ENCODE measurements at places on chromosomes 1 and 21.
A peak's percentile ranks its signal among the peaks of the same experiment; 100 is the strongest.

GRCh38 chr1:89607156-89607555 lies 25.8 kb upstream of the LRRC8C start:
- no peak for DNase-seq

DNA sequence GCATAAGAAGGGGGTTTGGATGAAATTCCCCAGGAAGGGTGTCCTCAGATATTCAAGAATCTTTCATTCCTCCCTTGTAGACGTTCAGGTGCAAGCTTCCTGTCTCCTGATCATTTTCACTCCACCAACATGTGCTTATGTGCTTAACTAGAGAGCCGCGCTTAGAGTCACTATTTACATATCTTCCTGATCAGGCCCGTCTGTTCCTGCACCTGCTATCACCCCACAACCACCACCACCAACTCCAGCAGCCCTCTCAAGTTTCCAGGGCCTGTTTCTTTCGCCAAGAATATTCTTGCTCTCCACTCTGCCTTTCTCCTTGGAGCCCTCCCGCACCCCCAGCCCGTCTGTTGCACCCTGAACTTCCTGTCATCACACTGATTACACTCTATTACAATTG lies 113.4 kb downstream of the SPSB1 start:
- no peak for DNase-seq

DNA sequence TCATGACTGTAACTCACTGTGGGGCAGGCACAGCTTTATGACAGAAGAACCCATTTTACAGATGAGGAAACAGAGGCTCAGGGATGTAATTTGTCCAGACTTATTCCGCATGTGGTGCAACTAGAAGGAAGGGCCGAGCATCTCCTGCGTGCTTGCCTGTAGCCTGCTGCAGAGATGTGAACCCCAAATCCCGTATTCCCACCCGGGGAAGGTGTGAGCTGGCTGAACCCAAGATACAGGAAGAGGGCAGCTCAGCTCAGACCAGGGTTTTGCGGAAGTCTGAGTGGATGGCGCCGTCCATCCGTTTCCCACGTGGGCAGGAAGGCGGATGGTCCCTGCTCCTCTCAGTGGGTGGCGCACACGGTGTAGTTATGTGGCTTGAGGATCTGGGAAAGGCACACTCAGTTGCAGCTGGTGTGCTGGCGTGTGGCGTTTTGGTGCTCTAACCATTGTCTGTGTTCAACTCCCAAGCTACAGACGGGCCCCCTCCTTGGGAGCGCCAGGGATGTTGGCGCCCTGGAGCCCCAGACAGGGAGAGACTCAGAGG lies 1.2 kb downstream of the CROCC start:
- DNase-seq = no peak

- DNase-seq = no peak
Observed at GRCh38 chr1:30812076-30812475, 54.5 kb upstream of the LAPTM5 start.

GRCh38 chr1:192527950-192528349 lies 47.6 kb upstream of the RGS1 start:
- no peak for DNase-seq

DNA sequence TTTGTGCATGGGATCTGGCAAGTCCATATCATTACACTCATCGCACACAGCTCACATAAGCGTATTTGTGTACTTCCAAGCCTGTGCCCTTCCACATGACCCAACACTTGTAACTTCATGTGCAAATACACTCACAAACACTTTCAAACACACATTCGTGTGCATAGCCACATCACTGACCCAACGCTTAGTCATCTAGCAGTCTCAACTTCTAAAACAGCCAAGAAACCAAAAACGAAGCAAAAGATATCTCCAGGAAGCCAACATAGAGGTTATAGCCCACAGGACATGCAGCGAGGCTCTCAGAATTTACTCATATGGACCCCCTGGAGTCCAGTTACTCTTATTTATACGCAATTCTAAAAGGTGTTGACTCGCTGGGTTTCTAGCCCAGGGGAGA lies 10.9 kb upstream of the GOLT1A start:
- DNase-seq = no peak

GRCh38 chr1:1907098-1907736 lies 7.8 kb upstream of the CALML6 start:
- DNase-seq = peak; percentile 90

DNA sequence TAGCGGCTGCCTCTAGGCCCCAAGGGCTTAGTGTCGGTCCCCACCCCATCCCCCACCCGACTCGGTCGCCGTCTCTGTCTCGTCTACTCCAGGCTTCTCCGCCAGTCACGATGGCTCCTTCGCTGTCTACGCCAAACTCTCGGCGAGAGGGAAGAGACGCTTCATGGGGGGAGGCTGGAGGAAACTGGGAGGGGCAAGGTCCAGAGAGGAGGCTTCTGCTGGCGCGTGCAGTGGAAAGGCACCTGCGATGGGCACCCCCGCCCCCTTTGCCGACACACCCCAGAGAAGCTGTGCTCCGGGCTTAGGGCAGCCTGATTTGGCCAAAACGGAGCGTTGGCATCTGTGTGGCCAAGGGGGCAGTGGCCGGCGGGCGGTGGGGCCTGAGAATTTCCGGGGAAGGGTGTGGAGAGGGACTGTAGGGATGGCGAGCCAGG lies 1.2 kb upstream of the CSMD2 start:
- DNase-seq = no peak

DNA sequence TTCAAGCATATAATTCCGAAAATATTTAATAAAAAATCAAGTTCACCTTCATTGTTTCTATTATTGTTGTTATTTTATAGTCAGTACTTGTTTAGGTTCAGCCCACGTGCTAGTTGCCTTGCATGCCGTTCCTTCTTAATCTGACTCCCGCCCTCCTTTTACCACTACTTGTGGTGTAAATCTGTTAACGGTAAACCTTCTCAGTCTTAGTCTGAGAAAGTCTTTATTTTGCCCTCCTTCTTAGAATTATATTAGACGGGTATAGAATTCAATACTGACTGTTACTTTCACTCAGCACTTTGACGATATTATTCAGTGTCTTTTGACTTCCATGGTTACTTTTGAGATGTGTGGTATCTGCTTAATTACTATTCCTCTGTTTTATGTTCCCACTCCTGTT lies 104.8 kb downstream of the RGL1 start:
- no peak for DNase-seq

GRCh38 chr1:31064111-31064717 lies 1.3 kb downstream of the PUM1 start:
- no peak for DNase-seq

GRCh38 chr1:53246261-53247134 lies 8.2 kb upstream of the MAGOH start:
- DNase-seq = no peak

GRCh38 chr1:1910651-1911331 lies 4.3 kb upstream of the CALML6 start:
- no peak for DNase-seq

DNA sequence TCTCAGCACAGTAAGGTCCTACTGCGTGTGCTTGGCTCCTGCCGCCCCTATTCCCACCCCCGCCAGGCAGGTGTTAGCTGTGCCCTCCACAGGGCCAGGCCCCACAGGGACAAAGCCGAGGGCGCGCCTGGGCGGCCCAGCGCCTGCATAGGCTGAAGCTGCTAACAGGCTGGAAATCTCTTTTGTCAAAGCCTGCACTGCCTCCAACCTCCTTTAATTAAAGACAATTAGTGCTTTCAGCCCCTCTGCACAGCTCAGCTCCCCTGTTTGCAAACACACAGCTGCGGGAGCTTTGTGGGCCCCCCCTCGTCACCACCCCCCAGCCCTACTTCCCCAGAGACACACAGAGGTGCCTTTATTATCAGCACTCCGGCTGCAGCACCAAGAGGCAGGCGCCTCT lies 95.9 kb downstream of the EPHB2 start:
- DNase-seq = no peak

GRCh38 chr1:224673141-224673540 lies 57.0 kb downstream of the CNIH3 start:
- no peak for DNase-seq

- DNase-seq = no peak
Observed at GRCh38 chr1:2396059-2396458, 4.4 kb downstream of the RER1 start.

DNA sequence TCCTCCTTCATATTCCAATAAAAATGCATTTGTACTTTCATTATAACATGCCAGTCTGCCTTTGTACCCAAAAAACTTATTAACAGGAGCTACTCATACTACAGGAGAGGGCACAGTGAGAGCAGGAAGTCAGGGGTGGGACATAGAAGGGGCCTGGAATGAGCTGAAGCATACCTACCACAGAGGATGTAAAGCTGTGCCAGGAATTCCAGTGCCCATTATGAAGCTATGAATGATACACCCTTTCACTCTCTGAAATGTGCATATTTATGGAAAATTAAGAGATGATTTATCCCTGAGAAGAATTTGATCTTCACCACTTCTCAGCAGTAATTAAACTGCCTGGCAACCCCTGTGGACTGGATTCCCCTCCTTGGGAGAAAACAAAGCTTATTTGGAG lies 65.8 kb downstream of the ATP5PO start:
- DNase-seq = no peak

GRCh38 chr1:147062956-147063355 lies 109.3 kb downstream of the PRKAB2 start:
- DNase-seq = no peak

DNA sequence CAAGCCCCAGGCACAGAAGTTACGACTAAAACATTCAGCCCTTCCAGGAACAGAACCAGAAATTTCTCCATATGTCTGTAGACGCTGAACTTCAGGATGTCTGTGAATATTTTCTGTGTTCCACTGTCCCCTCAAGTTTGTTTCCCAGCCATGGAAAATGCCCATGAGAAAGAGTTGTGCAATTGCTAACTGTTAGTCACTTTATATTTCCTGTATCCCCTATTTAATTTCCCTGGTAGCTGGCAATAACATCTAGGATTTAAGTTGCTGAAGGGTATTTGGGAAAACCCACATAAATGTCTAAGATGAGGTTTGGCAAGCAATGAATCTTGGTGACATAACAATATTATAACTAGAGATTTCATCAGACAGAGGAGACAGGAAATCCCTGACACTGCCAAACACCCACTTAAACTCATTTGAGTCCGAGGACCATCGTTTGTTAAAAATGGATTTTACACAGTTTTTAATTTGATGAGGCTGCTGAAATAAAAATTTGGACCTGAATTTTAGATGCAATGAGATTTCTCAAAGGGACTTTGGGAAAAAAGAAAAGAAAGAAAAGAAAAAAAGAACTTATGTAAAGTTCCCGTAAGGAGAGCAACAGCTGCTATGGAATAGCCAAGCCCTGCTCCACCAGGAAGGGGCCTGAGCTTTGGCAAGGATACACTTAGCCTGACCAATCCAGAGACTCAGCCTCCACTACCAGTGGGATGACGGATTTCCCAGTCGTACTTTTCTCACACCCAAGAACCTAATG lies 21.8 kb upstream of the ERRFI1 start:
- peak; percentile 89 for DNase-seq

DNA sequence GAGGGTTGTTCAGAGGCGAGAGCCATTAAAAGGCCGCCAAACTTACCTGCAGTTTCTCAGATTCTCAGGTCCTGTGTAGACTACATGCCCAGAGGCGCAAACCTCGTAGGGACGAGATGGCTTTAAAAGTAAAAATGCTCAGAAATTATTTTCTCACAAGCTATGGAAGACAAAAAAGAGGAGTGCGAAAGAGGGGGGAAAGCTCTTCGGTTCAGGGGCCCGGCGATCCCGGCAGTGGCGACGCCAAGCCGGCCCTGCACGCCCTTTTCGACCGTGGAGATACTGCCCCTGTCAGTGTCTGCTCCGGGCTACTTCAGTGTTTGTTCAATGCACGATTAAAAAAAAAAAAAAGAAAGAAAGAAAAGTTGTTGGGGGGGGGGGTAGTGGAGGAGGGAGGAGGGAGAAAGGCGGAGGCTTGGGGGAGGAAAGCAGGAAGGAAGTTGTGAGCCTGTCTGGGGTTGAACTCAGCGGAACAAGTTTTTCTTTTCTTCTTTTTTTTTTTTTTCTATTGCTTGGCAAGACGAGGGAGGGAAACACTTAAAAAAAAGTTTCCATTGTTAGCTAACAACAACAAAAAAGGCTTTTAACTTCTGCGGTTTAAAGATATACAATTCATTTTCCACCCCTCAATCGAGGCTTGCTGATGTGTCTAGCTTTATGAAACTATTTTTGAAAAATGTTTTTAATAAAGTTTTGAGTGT lies at the start of gene ITPKB:
Gene ITPKB (minus strand): TSS at position 288 of the 701 bp plus-strand sequence. CDS start 1,824 bp downstream, outside the sequence.
- peak; percentile 67 for DNase-seq

DNA sequence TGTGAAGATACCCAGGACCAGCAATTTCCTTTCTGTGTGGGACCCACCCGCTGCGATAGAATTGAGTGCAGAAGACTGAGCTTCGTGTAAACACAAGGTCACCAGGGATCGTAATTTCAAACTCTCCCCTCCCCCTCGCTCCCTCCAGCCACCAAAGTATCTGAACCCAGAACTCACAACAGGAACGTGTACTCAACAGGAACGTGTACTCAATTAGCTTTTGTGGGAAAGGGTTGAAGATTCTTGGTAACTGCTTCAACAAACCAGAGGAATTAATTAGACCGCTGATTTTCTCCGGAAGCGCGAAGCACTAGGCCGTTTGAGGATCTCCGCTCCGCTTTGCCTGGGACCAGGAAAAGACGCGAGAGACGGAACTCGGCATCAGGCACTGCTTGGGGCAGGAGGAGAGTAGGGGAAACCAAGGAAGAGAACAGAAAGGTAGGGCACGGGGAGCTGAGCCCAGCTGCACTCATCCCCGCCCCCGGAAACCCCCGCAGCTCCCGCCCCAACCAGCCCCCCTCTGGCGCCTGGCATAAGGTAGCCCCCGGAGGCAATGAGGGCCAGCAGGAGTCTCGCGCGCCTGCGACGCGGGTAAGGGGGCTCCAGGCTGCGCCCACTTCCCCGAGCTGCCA lies 453 bp downstream of the DRAM2 start:
- DNase-seq = peak; percentile 51

- DNase-seq = no peak
Observed at GRCh38 chr1:224432146-224432545, 2.5 kb downstream of the WDR26 start.

GRCh38 chr1:173195596-173196088 lies 11.5 kb downstream of the TNFSF4 start:
- no peak for DNase-seq

DNA sequence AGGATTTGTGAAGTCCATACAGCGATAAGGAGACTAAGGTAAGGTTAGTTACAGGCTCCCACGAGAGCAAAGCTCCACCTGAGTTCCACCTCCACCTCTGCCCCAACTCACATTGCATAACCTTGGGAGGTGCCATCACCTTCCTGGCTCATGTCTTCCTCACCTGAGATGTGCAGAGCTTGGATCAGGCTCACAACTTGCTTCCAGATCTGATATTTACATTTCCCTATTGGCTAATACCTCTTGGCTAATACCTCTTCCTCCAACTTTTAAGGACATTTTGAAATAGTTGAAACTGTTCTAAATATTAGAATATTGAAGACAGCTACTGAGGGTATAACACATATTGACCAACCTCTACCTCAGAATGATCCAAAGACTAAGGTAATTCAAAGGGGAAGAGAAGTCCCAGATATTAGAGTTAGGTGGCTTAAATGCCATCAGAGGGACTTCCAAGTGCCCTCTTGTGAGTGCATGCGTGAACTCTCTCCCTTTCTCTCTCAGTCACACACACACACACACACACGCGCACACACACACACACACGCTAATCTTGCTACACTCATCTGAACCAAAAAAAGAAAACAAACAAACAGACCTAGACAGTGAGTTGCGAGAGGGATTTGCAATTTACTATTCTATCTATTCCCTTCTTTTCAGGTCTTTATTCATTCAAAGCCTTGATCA lies 134.3 kb downstream of the PLPP3 start:
- no peak for DNase-seq
